ENCODE measurements at places on chromosomes 2 and 18.

GRCh38 chr2:119259296-119259860 is 35.7 kb downstream of the STEAP3 start:
- DNase-seq = no peak

- DNase-seq = no peak
These were observed 124.8 kb downstream of the PTH2R start for GRCh38 chr2:208531361-208531760.

DNA sequence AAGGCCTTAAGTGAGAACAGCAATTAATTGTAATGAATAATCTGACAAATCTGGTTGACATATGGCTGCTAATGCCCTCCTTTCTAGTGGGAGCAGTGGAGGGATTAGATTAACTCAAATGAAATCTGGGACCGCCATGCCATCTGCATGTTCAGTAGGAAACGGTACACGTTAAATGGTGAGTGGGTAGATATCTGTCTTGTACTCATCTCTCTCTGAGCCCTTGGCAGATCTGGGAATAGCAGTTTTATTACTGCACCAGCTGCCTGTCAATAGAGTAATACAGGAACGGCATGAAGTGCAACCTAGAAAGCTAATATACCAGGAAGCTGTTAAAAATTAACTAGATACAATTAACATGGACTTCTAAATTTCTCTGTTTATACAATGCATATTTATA is 258.8 kb downstream of the GPD2 start:
- no peak for DNase-seq

DNA sequence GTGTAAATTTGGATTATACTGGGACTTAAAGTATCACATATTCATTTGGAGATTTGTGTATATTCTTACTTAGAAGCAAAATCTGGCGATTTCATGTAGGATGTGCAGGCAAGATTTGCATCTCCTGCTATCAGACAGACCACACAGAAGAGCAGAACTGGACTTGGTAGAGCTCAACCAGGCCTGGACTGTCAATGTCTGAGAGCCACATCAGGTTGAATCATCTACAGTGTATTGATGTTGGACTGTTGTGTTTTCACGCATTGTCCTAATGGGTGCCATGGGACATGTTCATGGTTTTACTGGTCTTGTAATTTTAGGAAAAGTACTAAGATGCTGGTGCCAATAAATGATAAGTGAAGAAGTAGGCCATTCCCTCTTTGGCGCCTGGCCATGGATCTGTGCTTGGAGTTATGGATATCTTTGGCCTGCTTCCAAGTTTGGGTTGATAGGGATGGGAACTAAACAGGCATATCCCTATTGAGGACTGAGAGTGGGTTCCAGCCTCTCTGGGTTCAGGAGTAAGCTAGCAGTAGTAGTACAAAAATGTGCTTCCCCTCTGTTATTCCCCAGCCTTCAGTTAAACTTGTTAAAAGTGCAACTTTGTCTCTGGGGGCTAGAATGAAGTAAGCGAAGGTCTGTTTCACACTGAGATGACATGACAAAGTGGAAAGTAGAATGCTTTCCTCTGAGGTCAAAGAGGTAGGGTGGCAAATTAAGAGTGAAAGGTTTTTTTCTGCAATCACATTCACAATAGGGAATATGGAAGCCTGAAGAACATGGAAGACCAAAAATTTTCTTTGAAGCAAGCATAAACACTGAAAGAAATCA is 49.2 kb upstream of the NEMP2 start:
- DNase-seq = no peak

DNA sequence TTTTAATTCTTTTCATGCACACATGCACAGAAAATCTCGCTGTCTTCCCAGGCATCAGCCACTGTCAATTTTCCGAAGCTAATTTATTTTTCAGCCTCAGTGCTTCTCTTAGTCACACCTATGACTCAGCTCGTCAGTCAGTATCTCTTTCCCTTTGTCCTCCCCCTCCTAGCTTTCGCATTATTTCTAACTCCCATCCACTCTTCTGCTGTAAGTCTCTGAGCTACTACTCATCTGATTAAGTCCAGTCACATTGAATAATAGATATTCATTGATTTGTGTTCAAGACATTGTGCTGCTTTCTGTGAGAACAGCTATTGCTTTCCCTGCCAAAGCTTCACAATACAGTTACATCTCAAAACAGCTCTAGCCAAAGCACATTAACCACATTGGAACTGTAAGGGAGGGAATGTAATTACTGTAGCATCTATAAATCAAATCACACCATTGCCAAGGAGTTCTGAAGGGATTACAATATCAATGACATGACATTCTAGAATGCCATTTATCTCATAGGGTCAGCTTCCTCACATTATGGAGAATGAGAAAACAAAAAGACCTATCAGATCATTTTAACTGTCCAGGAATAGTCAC is 89.4 kb downstream of the SCN3A start:
- DNase-seq = no peak

- DNase-seq = no peak
These were observed 198.2 kb downstream of the DLGAP1 start for GRCh38 chr18:4256766-4257417.

DNA sequence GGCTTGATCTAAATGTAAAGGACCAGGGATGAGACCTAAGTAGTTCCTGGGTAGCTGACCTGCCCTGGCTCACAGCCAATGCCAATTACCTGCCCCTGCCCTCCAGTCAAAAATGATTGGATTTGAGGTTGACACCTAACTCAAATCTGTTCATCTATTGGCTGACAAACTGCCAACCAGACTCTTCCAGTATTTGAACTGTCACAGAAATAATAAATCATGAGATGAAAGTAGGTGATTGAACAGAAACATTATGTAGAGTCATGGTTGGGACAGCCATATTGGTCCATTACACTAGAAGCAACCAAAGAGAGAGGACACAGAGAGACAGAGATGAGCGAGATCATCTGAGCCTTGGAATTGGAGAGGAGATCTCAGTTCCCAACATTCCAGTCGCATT is 109.1 kb downstream of the ATL2 start:
- no peak for DNase-seq

DNA sequence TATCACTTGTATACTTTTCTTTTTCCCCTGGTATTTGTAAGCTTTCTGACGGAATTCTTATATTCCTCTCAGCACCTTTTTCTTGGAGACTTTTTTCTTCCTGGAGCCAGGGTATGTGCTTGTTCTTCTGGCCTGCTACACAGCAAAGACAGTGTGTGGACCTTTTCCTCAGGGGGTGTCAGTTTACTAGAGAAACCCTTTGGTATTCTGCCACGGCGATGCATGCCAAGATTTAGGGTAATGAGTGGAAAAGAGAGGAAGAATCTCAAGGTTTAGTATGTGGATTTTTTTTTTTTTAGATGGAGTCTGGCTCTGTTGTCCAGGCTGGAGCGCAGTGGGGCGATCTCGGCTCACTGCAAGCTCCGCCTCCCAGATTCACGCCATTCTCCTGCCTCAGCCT is 152.2 kb downstream of the PHLPP1 start:
- no peak for DNase-seq

GRCh38 chr2:209629597-209629996 is 142.0 kb upstream of the UNC80 start:
- DNase-seq = no peak

DNA sequence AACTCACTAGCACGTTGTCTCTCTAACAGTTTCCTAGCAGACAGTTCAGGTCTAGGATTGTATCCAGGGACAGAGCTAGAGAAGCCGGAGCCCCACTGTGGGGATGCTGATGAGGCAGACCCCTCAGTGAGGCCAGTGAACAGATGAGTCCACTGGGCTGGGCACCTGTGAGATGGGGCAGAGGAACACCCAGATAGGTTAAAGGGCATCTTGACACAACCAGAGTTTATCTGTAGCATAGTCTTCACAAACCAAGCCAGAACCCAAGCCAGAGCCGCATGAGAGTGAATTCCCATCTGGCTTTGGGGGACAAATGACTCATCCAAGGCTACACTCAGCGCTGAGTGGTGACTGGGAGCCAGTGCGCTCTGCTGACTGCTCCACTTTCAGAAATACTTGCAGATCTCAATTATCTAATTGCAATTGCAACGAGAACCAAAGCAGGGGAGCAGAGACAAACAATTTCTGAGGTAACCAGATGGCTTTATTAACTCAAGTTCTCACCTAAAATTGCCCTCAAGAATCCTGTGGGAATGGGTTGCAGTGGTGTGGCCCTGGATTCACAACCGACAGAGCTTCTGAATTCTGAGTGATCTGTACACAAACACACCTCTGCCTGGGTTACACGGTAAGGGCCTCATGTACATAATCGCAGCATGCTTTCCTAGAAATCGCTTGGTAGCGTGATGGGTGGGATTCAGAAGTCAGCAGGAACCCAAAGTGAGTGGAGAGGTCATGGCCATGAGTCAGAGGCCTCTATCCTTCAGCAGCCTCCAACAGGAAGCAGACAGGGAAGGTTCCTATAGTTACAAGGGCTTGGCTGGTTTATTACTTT is 48.7 kb upstream of the MSH2 start:
- DNase-seq = no peak

DNA sequence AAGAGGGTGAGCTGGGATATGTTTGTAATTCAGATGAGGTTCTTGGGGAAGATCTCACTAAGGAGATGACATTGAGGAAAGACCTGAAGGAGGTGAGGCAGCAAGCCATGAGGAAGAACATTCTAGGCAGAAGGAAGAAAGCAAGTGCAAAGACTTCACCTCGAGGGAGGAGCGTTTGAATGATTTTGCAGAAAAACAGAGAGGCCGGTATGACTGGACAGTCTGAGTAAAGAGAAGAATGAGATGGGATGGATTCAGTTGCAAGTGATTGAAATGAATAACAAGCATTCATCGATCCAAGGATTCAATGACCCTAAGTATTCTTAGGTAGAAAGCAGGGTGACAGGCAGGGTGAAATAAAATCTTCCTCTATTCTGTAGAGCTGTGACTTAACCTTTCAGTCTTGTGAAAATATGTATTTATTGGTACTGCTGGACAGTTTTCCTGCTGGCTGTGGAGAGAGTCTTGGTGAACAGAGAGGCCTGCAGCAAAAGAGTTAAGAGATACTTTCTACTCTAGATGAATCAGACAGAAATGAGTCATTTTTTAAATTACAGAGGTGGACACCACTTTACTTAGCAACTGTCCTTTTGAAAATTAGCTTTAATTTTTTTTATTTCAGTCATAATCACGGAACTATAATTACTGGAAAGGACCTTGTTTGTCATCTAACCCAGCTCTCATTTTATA is 278.4 kb downstream of the LRRTM1 start:
- no peak for DNase-seq

GRCh38 chr18:50790948-50791347 is 28.9 kb downstream of the MRO start:
- no peak for DNase-seq

- no peak for DNase-seq
These were observed 82.2 kb upstream of the KCTD1 start for GRCh38 chr18:26630596-26630995.

DNA sequence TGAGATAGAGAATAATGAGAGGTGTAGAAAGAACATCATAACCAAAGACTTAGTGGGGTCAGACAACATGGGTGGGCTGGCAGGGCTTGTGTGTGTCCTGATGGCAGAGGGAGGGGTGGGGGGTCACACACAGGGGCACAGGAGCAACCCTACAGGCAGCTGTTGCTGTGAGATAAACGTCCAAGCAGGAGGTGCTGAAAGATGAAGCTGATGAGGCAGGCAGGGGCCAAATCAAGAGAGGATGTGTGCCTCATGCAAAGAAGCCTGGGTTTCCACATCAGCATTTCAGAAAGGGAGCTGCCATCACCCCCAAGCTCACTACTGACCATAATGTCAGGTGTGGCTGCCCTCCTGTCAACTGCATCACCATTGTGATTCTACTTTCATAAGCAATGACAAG is 16.0 kb upstream of the SKA1 start:
- no peak for DNase-seq

DNA sequence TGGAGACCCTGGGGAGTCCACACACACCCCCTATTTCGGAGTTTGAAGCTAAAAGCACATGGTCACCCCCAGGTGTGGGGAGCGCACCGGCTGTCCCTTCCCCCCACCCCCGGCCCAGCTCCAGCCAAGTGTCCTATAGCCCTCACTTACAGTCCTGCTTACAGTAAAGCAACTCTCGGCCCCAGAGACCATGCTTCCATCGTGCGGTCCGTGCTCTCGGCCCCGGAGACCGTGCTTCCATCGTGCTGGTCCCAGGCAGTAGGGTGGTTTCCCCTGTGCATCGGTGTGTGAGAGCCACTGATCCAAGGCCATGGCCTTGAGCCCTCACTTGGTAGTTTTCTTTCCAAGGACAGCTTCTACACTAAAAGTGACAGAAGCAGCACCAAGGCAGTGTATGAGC is 48.7 kb downstream of the GBX2 start:
- DNase-seq = no peak

DNA sequence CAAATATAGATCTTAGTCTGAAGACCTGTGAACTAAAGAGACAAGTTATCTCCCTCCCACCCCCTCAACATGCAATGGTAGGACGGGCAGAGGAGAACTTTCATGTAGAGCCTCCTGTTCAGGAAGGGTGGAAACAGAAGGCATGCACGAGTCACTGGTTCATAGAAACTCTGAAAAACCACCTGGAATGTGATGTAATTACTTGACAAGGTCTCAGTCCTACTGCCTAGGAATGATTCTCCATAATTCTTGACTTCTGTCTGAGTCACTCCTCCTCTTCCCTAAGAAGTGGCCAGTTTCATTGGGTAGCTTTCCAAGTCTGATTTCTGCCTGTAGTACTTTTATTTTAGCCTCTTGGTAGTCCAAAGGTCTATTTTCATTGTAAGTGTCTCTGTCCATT is 277.3 kb downstream of the PTPRM start:
- no peak for DNase-seq

- DNase-seq = no peak
These were observed 220.2 kb downstream of the PDE11A start for GRCh38 chr2:177852389-177852788.

- DNase-seq = no peak
These were observed 20.2 kb downstream of the CHST9 start for GRCh38 chr18:27164905-27165304.

- DNase-seq = no peak
These were observed 19.1 kb upstream of the TEX51 start for GRCh38 chr2:126879348-126880298.

- DNase-seq = no peak
These were observed 63.7 kb upstream of the HPCAL1 start for GRCh38 chr2:10238991-10239485.

DNA sequence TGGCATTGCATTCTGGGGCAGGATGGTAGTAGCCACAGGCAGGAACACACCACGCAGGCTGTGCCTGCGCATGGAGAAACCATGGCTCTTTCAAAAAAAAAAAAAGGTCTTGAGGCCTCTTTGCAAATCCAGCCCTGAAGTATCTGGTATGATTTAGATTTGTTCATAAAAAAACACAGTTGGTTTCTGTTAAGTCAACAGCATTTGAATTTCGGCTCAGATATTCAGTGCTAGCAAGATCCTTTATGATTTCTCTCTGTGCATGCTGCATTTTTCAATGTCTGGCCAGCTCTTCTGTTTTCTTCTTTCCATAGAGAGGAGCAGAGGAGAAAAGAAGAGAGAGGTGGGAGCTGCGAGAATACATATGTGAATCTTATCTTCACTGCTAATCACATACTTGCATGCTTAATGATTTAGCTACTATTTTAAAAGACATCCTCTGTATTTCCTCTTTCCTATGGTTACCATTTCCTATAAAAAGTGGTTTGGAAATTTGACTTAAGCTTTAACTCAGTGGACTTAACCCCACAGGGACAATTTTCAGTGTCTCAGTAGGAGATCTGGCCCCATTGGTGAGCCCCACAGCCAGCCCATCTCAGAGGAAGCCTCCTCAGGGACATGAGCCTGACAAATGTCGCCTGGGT is 214.3 kb upstream of the APCDD1 start:
- no peak for DNase-seq

- DNase-seq = no peak
These were observed 42.4 kb downstream of the PLCL1 start for GRCh38 chr2:197846777-197847176.

- peak; percentile 4 for DNase-seq
These were observed 198.9 kb upstream of the SH3BP4 start for GRCh38 chr2:234752966-234753365.

- DNase-seq = no peak
These were observed 211.9 kb upstream of the SMAD2 start for GRCh38 chr18:48142353-48142752.
